Naive thymus-derived CD8-positive, alpha-beta T cell (primary cell): ENCODE measurements at places on chromosomes 1 and 21.

GRCh38 chr1:85998105-85998855 is 158.3 kb downstream of the COL24A1 start:
- H3K36me3 ChIP-seq = no peaks in the 10 kb centered on the region
- H3K27ac ChIP-seq = no peak overlapping the region
- peaks cover 7% of the 10 kb centered on the region for H3K27me3 ChIP-seq
- no peaks in the 10 kb centered on the region for H3K4me1 ChIP-seq
- no peak overlapping the region for H3K4me3 ChIP-seq
- DNase-seq = no peak

- no peak overlapping the region for H3K27ac ChIP-seq
- H3K4me3 ChIP-seq = no peak overlapping the region
- H3K27me3 ChIP-seq = no peaks in the 10 kb centered on the region
- H3K36me3 ChIP-seq = no peaks in the 10 kb centered on the region
Measured at GRCh38 chr1:180181048-180181447, 26.4 kb downstream of the QSOX1 start.

DNA sequence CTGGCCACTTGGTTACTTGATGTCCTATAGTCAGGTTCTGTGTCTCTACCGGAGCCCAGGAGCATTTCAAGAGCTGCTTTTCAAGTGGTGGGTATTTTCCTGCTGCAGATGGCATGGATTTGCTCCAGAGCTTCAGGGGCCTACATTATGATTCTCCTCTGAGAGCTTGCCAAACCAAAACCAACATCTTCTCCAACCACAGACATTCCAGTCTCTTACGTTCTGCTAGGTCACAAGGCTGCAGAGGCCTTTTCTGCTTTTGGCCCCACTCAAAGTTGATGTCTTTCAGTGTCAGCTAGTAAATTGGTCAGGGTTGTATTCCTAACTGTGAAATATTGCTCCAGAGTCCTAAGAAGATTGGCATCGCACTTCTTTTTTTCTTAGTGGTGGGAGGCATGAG is 14.7 kb upstream of the AQP10 start:
- no peaks in the 10 kb centered on the region for H3K36me3 ChIP-seq
- H3K27me3 ChIP-seq = no peaks in the 10 kb centered on the region
- no peak overlapping the region for H3K4me3 ChIP-seq
- no peaks in the 10 kb centered on the region for H3K4me1 ChIP-seq
- H3K27ac ChIP-seq = no peak overlapping the region

GRCh38 chr1:208058267-208058666 is 147.3 kb upstream of the CD34 start:
- no peaks in the 10 kb centered on the region for H3K4me1 ChIP-seq
- no peak overlapping the region for H3K4me3 ChIP-seq
- H3K27ac ChIP-seq = no peak overlapping the region
- no peaks in the 10 kb centered on the region for H3K36me3 ChIP-seq
- no peak for DNase-seq
- H3K27me3 ChIP-seq = peaks cover 1% of the 10 kb centered on the region

GRCh38 chr1:104629589-104629988 is 879.9 kb downstream of the AMY1C start:
- no peaks in the 10 kb centered on the region for H3K27me3 ChIP-seq
- H3K4me3 ChIP-seq = no peak overlapping the region
- H3K36me3 ChIP-seq = no peaks in the 10 kb centered on the region
- no peak for DNase-seq
- no peak overlapping the region for H3K27ac ChIP-seq

DNA sequence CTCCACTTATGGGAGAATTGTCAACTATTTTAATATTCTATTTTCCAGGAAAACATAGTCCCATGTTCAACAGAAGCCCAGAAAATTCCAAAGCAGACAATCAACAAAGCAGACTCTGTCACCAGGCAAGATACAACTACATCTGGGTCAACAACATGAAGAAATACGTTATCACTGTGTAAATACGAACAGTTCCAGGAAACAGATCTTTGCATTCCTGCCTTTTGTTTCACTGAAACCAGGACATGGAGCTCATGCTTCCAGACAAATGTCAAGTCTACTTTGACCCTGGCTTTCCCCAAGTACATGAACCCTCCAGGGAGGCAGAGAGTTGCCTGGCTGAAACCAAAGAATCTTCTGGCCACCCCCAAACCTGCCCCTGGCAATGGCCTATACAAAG is 106.7 kb downstream of the SETD4 start:
- no peak overlapping the region for H3K27ac ChIP-seq
- H3K4me1 ChIP-seq = no peaks in the 10 kb centered on the region
- peaks cover 11% of the 10 kb centered on the region for H3K27me3 ChIP-seq
- H3K36me3 ChIP-seq = no peaks in the 10 kb centered on the region

DNA sequence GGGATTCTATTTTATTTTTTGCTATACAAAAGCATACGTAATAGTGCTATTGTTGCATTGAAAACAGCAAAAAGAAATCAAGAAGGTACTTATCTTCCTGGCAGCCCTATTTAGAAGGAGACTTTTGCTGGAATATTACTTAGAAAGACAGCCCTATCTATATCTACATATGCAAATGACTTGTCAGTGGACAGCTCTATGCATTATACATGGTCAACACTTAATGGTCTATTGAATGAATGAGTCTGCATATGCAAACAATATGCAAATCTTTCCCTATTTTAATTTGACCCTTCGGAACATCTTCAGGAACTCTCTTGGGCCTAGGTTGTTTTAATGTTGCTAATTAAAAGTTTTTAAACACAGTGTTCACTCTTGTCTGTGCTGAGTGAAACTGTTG is 110.8 kb downstream of the PLXNA2 start:
- no peak for DNase-seq
- no peaks in the 10 kb centered on the region for H3K36me3 ChIP-seq
- no peak overlapping the region for H3K4me3 ChIP-seq
- H3K4me1 ChIP-seq = peaks cover 6% of the 10 kb centered on the region
- H3K27me3 ChIP-seq = peaks cover 16% of the 10 kb centered on the region

DNA sequence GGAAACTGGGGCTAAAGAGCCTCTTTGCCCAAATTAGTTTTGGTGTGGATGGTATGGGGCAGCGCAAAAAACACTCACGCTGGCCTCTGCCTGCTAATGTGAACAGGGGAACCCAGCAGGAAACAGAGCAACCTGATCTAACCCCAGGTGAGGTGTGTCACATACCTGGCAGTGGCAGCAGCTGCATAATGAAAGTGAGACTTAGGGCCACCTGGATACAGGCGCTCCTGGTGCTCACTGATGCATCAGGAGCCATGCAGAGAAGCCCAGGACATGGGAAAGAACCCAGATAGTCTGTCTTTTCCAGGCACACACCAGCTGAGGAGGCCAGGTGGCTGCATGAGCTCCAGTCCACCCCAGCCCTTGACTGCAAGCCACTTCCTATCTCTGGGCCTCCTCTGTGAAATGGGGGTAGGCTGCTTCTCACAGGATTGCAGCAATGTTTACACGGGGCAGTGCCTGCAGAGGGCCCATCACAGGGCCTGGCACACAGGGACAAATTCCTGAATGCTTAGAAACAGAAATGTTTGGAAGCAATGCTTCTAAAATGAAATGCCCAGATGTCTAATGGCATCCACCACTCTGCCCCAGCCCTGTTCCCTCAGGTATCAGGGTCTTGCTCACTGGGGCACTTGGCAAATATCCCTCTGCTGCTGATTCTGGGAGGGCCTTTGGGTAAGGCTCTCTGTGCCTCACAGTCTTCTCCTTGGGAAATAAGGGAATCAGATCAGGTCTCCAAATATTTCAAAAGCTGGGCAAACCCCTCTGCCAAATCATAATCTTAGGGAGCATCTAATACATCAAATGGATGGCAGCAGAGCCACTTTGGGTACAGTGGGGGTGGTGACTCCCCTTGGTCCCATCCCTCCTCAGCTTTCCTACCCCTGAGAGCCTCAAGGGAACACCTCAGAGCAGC is 19.9 kb downstream of the DHCR24 start:
- H3K27me3 ChIP-seq = no peaks in the 10 kb centered on the region
- DNase-seq = no peak
- no peak overlapping the region for H3K27ac ChIP-seq

DNA sequence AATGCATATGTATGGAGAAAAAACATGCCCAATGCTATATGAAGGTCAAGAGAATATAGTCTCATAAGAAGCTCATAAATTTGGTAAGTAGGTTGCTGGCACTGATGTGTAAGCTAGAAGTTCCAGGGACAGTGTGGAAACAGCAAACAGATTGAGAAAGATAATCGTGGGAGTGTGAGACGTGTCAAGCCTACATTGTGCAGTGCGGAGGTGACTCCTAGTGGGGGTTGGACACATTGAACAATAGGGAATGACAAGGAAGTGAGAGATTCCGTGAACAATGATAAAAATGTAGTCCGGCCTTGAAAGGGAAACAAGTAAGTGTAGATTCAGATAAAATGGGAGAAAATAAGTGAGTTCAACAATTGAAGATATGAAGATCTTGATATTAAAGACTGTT is 788.4 kb upstream of the PRMT6 start:
- no peaks in the 10 kb centered on the region for H3K27me3 ChIP-seq
- H3K27ac ChIP-seq = no peak overlapping the region
- no peak overlapping the region for H3K4me3 ChIP-seq

DNA sequence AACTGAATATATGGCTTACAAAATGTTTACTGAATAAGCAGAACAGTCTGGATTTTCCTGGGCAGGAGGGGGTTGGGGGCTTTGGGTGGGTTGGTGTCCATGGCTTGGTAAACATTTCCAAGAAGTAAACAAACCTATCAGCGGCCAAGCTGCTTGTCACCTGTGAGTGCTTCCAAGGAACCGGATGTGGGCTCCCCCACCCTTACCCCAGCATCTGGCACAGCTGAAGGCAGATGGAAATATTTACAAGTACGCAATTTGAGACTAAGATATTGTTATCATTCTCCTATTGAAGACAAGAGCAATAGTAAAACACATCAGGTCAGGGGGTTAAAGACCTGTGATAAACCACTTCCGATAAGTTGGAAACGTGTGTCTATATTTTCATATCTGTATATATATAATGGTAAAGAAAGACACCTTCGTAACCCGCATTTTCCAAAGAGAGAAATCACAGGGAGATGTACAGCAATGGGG is at the start of gene CLCA1:
TSS of gene CLCA1 (plus strand) at position 427 of the 477 bp plus-strand sequence. CDS start at position 472, 45 bp downstream.
- no peak within 1 kb of the TSS for H3K27ac ChIP-seq
- peaks cover 4% of the 10 kb centered on the region for H3K27me3 ChIP-seq
- no peaks in the 10 kb centered on the region for H3K4me1 ChIP-seq
- no peaks in the 10 kb centered on the region for H3K36me3 ChIP-seq

DNA sequence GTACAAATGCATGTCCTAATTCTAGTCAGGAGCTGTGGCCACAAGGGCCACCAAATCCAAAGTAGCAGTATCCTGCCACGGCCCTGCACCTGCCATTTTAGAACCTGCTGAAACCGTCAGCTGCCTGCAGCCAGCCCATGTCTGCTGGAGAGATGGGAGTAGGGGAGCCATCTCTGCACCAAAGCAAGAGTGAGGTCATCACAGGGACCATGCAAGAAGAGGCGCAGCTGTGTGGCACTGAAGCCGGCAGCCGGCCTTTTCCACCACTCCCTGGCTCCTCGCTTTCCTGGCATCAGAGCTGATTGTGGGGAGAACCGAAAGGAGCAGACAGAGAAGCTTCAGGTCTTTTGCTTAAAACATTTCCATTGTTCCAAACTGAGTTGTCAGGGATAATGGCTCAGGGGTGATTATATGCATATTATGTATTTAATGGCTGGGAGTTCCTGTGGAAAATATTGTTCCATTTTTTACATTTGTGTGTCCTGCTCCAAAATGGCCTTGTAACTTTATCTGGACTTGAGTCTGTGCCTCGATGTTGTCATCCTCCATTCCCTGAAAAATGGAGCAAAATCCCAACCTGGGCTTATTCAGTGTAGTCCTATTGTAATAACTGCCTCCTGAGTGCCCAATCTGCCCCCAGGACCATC is 18.7 kb upstream of the NBL1 start:
- H3K4me1 ChIP-seq = peaks cover 22% of the 10 kb centered on the region
- DNase-seq = no peak
- no peak overlapping the region for H3K4me3 ChIP-seq

- DNase-seq = no peak
- H3K27ac ChIP-seq = no peak overlapping the region
- no peaks in the 10 kb centered on the region for H3K36me3 ChIP-seq
- no peaks in the 10 kb centered on the region for H3K27me3 ChIP-seq
- peaks cover 7% of the 10 kb centered on the region for H3K4me1 ChIP-seq
- no peak overlapping the region for H3K4me3 ChIP-seq
Measured at GRCh38 chr1:231590453-231591198, 36.0 kb upstream of the DISC1 start.

DNA sequence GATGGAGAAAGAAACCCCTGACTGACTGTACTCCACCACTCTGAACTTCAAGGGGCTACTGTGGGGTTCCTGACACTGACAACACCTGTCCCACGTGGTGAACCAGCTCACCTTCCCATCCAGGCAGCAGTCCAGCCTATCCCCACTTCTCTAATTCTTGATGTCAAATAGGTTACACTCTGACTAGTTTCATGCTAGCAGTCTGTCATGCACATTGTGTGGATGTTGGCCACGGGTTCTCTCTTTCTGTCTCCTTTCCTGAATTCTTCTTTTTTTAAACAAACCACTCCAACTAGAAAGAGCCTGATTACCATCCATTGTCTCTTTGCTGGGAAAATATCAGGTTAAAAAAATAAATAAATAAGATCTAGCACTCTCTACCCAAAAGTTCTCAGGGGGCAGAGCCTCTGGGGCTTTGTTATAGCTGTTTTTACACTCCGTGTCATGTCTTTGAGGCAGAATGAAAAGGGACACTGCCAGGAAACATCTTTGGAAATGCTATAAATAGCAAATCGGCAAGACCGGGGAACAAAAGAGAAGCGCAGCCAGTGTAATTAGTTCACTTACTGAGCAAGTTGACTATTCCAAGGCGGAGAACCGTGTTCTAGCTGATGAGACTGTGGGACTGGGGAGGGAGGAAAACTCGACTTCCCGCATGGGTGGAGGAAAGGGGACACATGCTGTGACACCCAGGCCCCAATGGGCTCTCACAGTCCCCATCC is 356.1 kb downstream of the OMA1 start:
- no peak overlapping the region for H3K4me3 ChIP-seq
- H3K27me3 ChIP-seq = peaks cover 7% of the 10 kb centered on the region
- no peak overlapping the region for H3K27ac ChIP-seq
- no peaks in the 10 kb centered on the region for H3K36me3 ChIP-seq
- no peak for DNase-seq

GRCh38 chr1:167720965-167721616 is 691 bp upstream of the MPZL1 start:
- peaks cover 57% of the 10 kb centered on the region for H3K4me1 ChIP-seq
- no peaks in the 10 kb centered on the region for H3K27me3 ChIP-seq
- peak overlapping the region; percentile 98 for H3K4me3 ChIP-seq

GRCh38 chr1:117564227-117565075 is 41.4 kb upstream of the TENT5C start:
- no peak for DNase-seq
- H3K4me1 ChIP-seq = no peaks in the 10 kb centered on the region
- H3K27me3 ChIP-seq = peaks cover 3% of the 10 kb centered on the region
- H3K4me3 ChIP-seq = no peak overlapping the region
- no peak overlapping the region for H3K27ac ChIP-seq

- H3K36me3 ChIP-seq = peaks cover 8% of the 10 kb centered on the region
- no peak overlapping the region for H3K4me3 ChIP-seq
- no peaks in the 10 kb centered on the region for H3K27me3 ChIP-seq
- DNase-seq = no peak
- H3K27ac ChIP-seq = no peak overlapping the region
Measured at GRCh38 chr1:160360227-160360695, 6.6 kb upstream of the NHLH1 start.
